ENCODE measurements at places on chromosomes 5 and 9. TPM values are rescaled to one million over a fixed set of nuclear protein-coding genes. Genes with fewer than 3 reads are reported as not detected.

Gene TARS1
- 113 TPM for polyA plus RNA-seq

Gene LCN12
- polyA plus RNA-seq = 7.0 TPM

Gene CD14
- polyA plus RNA-seq = 11.1 TPM

Gene TIMD4
- 0.46 TPM for polyA plus RNA-seq

Gene SPATA31D4
- not detected for polyA plus RNA-seq

Gene CCDC192
- polyA plus RNA-seq = 1.6 TPM

Gene CDKN2A
- not detected for polyA plus RNA-seq

Gene TPPP
- polyA plus RNA-seq = 6.7 TPM

Gene ISL1
- 0.06 TPM for polyA plus RNA-seq

Gene C8G
- 0.47 TPM for polyA plus RNA-seq

Gene BAAT
- polyA plus RNA-seq = 0.42 TPM

Gene CCL28
- polyA plus RNA-seq = 1.0 TPM

Gene GLDC
- polyA plus RNA-seq = 2.3 TPM
